Upper lobe of left lung (tissue), 6 donors: ENCODE measurements at places on chromosomes 12 and 14. TPM values are rescaled to one million over a fixed set of nuclear protein-coding genes. Genes with fewer than 3 reads are reported as not detected.

The CHMP4A gene
- 49.2 TPM for total RNA-seq

- no peak for DNase-seq
These were observed 112.7 kb downstream of the GCH1 start for GRCh38 chr14:54789781-54790480.

DNA sequence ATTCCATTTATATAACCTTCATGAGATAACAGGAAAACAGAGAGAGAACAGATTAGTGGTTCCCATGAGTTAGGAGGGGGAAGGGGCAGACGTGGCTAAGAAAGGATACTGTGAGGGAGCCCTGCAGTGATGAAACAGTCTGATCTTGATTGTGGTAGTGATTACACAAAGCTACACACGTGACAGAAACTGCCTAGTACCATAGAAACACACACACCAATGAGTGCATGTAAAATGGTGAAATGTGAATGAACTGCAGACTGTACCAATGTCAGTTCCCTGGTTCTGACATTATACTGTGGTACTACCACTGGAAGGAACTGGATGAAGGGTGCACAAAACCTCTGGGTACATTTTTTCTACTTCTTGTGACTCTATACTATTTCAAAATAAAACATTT, 36.9 kb downstream of the NRDE2 start:
- DNase-seq = no peak

- no peak for DNase-seq
These were observed 214.5 kb upstream of the ATP2B1 start for GRCh38 chr12:89923091-89923490.

GRCh38 chr12:24773996-24774395, 174.9 kb downstream of the BCAT1 start:
- DNase-seq = no peak
